ENCODE measurements at places on chromosomes 2 and 18.

- peak; percentile 2 for DNase-seq
These were observed 240.2 kb downstream of the FSIP2 start for GRCh38 chr2:185978634-185979407.

GRCh38 chr2:22694300-22694699, 690.7 kb upstream of the KLHL29 start:
- DNase-seq, result no peak

- DNase-seq, result peak; percentile 5
These were observed 166.5 kb downstream of the RPIA start for GRCh38 chr2:88857951-88858411.

DNA sequence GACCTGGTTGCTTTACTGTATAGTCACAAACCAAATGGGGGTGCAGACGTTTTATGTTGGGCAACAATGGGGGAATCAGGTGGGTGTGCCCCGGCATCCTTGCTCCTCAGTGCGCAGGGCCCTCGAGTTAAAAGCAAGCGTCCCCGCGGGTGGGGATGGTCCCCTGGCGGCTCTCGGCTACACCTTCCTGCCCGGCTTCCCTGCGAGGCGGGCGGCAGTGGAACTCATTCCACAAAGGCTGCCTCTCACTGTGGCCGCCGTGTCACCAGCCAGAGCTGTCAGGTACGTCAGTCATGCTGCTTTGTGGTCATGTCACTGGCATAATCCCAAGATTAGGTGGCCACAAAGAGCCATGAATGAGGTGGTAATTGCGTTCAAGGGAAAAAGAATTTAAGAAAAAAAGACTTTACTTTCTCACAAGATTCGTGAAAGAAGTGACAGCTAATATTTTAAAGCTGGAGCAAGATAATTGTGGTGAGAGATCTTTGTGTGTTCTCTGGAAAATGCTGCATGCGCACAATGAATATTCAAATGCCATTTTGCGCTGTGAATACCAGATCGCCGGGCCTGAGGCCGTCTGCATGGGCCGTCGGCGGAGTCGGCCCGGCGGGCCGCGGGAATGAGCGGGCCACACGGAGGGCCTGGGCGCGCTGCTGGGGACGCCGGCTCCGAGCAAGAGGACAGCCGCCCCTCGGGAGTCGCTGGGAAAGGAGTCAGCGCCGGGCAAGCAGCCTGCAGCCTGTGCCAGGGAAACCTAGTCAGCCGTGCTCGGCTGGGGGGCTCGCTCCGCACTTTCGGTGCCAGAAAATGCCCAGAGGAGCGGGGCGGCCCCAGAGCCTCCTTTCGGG, 82.3 kb upstream of the LDLRAD4 start:
- peak; percentile 22 for DNase-seq

DNA sequence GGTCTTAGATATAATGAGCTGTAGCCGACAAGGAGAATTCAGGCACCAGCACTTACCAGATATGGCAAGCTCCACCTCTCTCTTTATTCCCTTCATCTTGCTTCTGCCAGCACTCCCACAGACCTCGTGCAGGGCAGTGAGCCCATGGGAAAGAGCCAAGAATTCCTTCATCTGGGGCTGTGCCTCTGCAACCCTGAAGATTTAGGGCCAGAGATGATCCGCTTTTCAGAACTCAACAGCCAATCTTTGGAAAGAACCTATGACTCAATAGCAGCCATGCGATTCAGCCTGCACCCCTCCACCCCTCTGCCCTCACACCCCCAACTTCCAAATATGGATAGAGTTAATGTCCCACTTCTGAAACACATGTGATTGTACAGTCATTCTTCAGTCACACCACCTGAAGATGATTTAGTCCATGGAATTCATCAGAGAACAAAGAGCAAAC, 533.7 kb upstream of the TNP1 start:
- peak; percentile 90 for DNase-seq

DNA sequence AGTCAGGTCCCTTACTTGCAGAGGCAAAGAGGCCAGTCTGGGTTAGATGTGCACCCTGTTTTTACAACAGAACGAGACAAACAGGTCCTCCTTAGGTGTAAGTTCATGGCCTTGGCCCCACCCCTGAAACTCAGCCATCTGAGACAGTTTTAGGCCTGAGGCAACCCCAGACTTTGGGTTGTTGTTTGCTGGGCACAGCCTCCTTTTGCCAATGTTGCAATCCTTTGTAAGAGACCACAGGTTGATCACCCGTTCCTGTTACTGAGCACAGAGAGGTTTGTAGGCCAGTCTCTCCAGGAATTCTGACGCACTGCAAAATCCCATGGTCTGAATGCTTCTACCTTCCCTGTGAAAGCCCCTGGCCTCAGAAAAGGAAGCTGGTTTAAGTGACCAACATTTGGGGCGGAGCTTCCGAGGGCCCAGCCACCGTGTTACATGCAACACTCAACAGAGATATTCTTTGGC, 15.5 kb upstream of the IL1RN start:
- no peak for DNase-seq

DNA sequence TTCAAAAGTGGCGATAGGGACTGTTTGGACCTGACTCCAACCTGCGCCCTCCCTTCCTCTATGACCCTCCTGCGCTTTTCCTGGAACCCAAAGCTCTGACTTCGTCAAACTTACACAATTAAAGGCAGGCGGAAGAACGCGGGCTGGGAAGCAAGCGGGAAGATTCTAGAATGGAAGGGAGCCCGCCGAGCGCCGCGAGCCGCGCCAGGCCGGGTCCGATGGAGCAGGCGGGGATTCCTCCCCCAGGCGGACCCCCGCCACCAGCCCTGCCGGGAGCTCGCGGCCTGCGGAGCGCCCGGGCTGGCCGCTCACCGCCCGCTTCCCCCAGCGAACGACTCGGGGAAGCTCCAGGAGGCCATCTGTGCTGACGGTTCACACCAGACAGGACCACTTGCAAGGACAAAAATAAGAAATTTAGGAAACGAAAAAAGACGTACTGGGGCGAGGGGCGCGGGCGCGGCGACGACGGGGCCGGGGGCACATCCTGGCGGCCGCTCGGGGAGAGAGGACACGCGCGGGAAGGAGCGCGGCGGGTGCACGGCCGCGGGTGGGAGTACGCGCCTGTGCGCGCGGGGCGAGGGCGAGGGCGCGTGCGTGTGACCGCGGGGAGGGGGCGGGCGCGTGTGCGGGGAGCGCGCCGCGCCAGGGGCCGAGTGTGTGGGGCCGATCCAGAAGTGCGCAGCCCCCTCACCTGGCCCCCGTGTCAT, 1.1 kb upstream of the SALL3 start:
- DNase-seq, result no peak

DNA sequence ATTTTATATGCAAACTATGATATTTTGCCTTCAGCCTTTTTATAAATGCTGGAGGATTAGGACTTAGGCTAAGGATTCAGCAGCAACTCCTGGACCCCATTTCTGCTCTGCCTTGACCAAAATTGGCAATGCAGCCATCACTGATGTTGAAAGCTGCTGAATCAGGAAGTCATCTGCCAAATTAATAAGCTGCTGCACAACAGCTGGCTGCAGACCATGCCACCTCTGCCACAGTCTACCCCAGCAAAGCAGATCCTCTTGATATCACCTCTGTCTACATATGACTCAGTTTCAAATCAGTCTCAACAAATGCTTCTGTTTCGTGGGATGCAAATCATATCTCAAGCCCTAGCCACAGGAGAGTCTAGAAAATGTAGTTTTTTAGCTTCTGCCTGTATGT, 7.1 kb upstream of the SOS1 start:
- DNase-seq, result peak; percentile 24

- no peak for DNase-seq
These were observed 1216.0 kb upstream of the PIK3C3 start for GRCh38 chr18:40739029-40739428.

GRCh38 chr2:229731916-229732315, 17.6 kb upstream of the DNER start:
- DNase-seq, result peak; percentile 75

DNA sequence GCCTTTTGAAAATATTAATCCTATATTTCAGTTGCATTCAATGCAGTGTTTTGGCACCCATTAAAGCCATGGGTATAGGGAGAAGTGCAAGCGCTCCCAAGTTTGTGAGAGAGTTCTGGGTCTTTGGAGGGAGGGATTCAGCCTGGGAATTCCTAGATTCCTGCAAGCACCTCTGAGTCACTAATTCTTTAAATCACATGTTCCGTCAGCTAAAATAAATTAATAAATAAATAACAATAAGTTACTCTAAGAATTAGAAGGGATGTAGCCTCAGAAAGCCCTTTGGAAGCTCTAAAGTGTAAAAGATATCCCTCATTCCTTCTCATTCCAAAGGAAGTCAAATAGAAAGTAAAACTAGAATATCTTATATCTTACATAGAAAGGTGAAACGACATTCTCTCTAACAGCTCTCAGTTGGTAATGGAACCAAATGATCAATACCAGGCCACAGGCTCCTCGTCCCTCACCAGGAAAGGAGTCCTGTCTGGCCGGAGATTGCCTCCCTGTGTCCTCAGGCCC, 222.4 kb upstream of the RBBP8 start:
- peak; percentile 10 for DNase-seq

DNA sequence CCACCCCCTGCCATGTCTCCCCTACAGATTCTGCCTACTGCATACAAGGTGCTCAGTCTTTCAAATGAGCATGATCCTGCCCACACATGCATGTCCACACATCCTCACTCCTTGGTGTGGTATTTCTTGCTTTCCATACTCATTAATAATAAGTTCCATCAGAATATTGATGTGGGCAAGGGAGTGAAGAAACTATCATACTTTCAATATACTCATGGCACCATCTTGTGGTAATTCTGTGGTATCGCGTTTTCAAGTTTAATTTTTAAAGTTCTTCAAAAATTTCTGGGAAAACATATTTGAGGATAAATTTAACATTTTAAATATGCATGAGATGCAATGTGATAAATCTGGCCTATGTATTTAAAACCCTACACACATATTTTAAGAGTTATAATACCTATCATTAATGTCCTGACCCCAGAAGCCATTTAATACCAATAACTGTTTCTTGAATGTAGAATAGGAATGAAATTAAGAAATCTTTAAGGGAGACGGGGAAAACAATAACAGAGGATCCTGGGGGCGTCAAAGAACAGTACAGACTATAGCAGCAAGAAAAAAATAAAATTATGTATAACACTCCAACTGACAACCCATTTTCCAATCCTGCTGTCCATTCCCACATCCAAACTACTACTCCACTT, 110.1 kb downstream of the ZNF385B start:
- peak; percentile 39 for DNase-seq

DNA sequence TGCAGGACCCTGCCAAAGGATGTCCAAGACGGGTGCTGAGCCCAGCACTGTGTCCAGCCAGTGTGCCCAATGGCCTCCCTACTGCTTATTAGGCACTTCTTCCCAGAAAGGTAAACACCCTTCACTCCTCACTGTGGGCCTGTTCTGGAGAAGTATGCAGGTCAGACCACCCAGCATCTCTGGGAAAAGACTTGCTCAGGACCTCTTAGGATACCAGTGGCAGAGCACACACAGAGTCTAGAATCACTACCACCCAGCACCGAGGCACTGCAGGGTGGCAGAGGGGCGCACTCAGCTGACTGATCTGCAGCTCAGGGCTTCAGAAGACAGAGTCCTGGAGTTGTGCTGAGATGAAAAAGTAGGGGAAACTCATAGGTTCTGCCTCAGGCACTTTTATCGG, 25.8 kb downstream of the XDH start:
- no peak for DNase-seq

DNA sequence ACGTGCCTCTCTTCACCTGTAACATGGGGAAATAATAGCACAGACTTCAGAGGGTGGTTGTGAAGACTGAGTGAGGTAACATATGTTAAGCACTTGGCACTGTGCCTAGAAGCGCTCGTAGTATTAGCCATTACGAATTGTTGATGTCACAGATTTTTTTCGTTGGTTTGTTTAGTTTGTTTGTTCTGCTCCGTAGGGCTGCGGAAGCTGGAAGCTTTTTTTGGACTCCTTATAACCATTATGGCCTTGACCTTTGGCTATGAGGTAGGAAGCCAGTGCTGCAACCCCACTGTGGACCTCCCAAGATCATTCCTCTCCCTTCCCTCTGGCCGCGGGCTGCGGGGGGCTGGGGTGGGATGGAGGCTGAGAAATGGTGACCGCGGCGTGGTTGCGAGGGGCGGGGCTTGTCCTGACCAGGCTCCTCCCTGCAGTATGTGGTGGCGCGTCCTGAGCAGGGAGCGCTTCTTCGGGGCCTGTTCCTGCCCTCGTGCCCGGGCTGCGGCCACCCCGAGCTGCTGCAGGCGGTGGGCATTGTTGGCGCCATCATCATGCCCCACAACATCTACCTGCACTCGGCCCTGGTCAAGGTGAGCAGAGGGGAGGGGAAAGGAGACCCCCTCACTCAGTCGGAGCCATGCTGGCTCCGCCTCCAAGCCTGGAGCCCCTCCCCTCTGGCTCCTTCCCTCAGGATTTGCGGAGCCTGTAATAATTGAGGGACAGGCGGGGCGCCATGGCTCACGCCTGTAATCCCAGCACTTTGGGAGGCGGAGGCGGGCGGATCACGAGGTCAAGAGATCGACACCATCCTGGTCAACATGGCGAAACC, 5.5 kb downstream of the SLC11A1 start:
- DNase-seq, result peak; percentile 65
